ENCODE measurements at places on chromosomes 2 and 18. TPM values are rescaled to one million over a fixed set of nuclear protein-coding genes. Genes with fewer than 3 reads are reported as not detected.

GRCh38 chr2:101638817-101639605 lies 58.5 kb upstream of the MAP4K4 start:
- no peak for DNase-seq
- no peak overlapping the region for H3K27ac ChIP-seq
- no peaks in the 10 kb centered on the region for H3K36me3 ChIP-seq
- no peak overlapping the region for H3K4me3 ChIP-seq
- H3K27me3 ChIP-seq, result no peaks in the 10 kb centered on the region

GRCh38 chr2:182245963-182246362 lies 180.9 kb downstream of the PDE1A start:
- H3K4me1 ChIP-seq, result peaks cover 2% of the 10 kb centered on the region
- H3K36me3 ChIP-seq, result no peaks in the 10 kb centered on the region
- no peaks in the 10 kb centered on the region for H3K27me3 ChIP-seq
- DNase-seq, result no peak

The SPP2 gene
- total RNA-seq, result not detected

DNA sequence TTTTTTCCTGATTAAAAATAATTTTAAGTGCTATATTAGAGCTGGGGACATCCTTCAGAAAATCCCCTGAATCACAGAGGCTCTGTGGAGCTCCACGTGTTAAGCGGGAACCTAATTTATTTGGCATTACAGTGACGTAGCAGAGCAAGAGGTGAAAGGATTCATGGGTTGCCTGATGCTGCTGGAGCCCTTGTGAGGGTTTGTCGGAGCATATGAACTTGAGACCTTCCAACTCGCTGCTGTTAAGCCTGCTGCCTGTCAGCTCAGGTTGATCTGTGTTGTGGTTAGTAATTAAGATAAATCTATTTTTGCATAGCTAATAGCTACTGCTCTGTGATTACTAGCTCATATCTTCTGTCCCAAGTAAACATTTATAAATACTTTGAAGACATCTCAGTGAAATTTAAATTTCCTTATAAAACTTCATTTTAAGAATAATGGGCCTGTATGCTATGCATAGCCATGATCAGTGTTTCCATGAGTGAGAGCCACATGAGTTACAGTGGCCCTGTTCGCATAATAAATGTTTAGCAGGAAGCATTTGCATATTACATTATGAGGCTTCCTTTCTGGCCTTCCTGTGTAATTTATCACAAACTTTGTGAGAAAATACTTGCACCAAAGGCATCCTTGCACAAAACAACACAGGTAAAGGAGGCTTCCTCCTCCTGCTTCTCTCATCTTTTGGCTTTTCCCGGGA lies 438.9 kb downstream of the PTPRM start:
- H3K27me3 ChIP-seq, result no peaks in the 10 kb centered on the region
- DNase-seq, result no peak
- H3K27ac ChIP-seq, result no peak overlapping the region
- no peaks in the 10 kb centered on the region for H3K36me3 ChIP-seq

The IL36RN gene
- not detected for total RNA-seq

GRCh38 chr2:85554980-85555612 lies 6.2 kb downstream of the GGCX start:
- no peaks in the 10 kb centered on the region for H3K27me3 ChIP-seq
- H3K4me3 ChIP-seq, result no peak overlapping the region
- H3K4me1 ChIP-seq, result no peaks in the 10 kb centered on the region
- peaks cover 9% of the 10 kb centered on the region for H3K36me3 ChIP-seq
- no peak overlapping the region for H3K27ac ChIP-seq

- H3K4me3 ChIP-seq, result no peak overlapping the region
- no peak overlapping the region for H3K27ac ChIP-seq
Measured at GRCh38 chr2:204491528-204491927, 53.7 kb upstream of the PARD3B start.

DNA sequence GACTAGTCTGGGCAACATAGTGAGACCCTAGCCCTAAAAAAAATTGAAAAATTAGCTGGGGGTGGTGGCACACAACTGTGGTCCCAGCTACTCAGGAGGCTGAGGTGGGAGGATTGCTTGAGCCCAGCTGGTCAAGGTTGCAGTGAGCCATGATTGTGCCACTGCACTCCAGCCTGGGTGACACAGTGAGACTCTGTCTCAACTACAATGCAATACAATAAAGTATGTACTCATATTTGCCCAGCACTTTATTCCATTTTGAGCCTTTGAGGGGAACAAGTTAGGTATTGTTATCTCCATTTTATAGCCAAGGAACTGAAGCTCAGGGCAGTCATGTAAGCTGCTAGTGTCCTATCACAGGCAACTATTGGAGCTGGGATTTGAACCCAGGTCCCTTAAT lies 49.3 kb upstream of the PLB1 start:
- no peaks in the 10 kb centered on the region for H3K36me3 ChIP-seq
- no peak for DNase-seq
- no peaks in the 10 kb centered on the region for H3K27me3 ChIP-seq
- no peak overlapping the region for H3K27ac ChIP-seq
- no peaks in the 10 kb centered on the region for H3K4me1 ChIP-seq
- no peak overlapping the region for H3K4me3 ChIP-seq

DNA sequence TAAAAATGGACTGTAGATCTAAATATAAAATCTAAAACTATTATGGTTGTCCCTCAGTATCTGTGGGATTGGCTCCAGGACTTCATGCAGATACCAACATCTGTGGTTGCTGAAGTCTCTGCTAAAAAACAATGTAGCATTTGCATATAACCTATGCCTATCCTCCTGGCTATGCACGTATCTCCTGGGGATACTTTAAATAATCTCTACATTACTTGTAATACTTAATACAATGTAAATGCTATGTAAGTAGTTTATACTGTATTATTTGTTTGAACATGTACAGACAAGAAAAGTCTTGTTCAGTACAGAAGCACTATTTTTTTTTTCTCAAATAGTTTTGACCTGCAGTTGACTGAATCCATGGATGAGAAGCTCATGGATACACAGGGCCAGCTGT lies 134.9 kb downstream of the ZAP70 start:
- H3K4me1 ChIP-seq, result no peaks in the 10 kb centered on the region
- no peak for DNase-seq
- H3K27ac ChIP-seq, result no peak overlapping the region
- no peak overlapping the region for H3K4me3 ChIP-seq
- H3K27me3 ChIP-seq, result no peaks in the 10 kb centered on the region

The OSBPL6 gene
- total RNA-seq, result 0.91 TPM

Data from kidney (tissue), 22 donors.